ENCODE measurements at places on chromosomes 5 and 9. TPM values are rescaled to one million over a fixed set of nuclear protein-coding genes. Genes with fewer than 3 reads are reported as not detected.

GRCh38 chr5:72167804-72168203, 60.5 kb downstream of the MAP1B start:
- peaks cover 66% of the 10 kb centered on the region for H3K4me1 ChIP-seq
- H3K36me3 ChIP-seq, result no peaks in the 10 kb centered on the region
- no peaks in the 10 kb centered on the region for H3K27me3 ChIP-seq
- no peak overlapping the region for H3K4me3 ChIP-seq

DNA sequence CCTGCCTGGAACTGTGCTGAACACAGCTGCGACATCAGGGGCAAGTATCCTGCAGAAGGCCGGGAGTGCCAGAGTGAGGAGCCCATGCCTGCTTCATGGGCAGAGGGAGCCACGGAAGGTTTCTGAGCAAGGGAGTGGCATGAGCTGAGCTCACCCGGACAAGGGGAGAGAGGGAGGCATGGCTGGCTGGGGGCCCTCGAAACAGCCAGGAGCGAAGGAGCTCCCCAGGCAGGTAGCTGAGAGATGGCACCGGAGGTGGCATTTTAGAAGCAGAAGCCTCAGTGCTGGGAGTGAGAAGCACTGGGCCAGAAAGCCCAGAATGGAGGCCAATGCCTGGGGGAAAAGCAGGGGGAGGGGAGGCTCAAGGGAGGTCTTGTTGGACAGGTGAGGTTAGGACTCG, 56.9 kb upstream of the SARDH start:
- H3K4me3 ChIP-seq, result no peak overlapping the region
- H3K27ac ChIP-seq, result no peak overlapping the region
- no peaks in the 10 kb centered on the region for H3K27me3 ChIP-seq
- DNase-seq, result no peak

DNA sequence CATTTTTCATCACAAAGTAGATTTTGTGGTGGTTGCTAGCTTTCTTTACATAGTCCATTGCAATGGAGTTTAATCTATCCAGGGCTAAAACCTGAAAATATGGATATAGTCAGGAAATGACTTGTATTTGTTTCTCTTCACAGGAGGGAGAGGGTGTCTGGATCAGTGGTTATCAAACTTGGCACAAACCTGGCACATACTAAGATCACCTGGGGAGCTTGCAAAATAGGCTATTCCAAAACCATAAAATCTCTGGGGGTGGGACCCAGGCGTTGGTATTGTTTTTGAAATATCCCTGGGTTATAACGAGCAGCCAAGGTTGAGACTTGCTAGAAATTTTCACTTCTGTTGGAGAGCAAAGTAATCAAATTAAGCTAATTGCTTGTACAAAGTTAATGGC, 179.9 kb downstream of the PCSK1 start:
- 0 out of 2 replicates have a peak, but pooled peaks cover 2% of the 10 kb centered on the region for H3K4me1 ChIP-seq
- H3K4me3 ChIP-seq, result no peak overlapping the region
- H3K27ac ChIP-seq, result no peak overlapping the region
- H3K36me3 ChIP-seq, result no peaks in the 10 kb centered on the region
- no peak for DNase-seq

DNA sequence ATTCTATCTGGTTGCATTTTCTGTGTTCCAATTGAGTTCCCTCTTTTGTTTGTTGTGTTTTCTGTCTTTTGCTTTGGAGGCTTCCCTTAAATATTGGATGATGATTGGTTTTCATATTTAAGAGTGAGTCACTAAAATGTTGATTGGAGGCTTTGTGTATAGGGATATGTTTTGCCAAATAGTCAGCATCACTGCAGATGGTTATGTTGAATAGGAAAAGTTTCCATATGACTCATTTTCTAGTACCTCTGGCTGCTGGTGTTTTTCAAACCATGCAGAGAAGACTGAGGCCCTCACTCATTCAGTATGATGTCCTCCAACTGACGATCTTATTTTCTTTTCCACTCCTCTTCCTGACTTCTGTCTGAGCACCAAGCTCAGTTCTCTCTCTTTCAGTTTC, 1290.0 kb downstream of the EFNA5 start:
- H3K27ac ChIP-seq, result no peak overlapping the region
- H3K36me3 ChIP-seq, result no peaks in the 10 kb centered on the region
- H3K4me3 ChIP-seq, result no peak overlapping the region
- H3K4me1 ChIP-seq, result peaks cover 10% of the 10 kb centered on the region
- DNase-seq, result no peak
- H3K27me3 ChIP-seq, result no peaks in the 10 kb centered on the region

The OTULINL gene
- 10.6 TPM for total RNA-seq

The TAF11L10 gene
- not detected for total RNA-seq
